ENCODE measurements at places on chromosomes 4 and X.

GRCh38 chrX:39559229-39559628 is 538.5 kb downstream of the BCOR start:
- DNase-seq = no peak

GRCh38 chrX:120739300-120739699 is 109.4 kb upstream of the C1GALT1C1 start:
- no peak for DNase-seq

- no peak for DNase-seq
Measured at GRCh38 chrX:81308086-81308829, 106.4 kb downstream of the SH3BGRL start.

- no peak for DNase-seq
Measured at GRCh38 chr4:53221832-53222480, 143.9 kb downstream of the SCFD2 start.

DNA sequence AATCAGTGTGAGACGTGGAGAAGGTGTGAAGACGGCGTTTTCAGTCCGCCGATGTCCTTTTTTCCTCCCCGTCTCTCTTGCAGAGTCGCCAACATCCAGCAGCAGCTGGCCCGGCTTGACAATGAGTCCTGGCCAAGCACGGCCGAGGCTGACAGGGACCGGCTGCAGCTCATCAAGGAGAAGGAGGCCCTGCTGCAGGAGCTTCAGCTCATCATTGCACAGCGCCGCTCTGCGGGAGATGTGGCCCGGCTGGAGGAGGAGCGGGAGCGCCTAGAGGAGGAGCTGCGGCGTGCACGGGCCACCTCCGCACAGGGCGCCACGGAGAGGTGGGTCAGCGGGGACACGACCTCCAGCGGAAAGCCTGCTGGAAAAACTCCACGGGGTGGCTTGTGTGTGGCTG is 47.1 kb upstream of the CLCN4 start:
- DNase-seq = no peak

GRCh38 chr4:143127621-143128020 is 57.1 kb upstream of the USP38 start:
- no peak for DNase-seq

DNA sequence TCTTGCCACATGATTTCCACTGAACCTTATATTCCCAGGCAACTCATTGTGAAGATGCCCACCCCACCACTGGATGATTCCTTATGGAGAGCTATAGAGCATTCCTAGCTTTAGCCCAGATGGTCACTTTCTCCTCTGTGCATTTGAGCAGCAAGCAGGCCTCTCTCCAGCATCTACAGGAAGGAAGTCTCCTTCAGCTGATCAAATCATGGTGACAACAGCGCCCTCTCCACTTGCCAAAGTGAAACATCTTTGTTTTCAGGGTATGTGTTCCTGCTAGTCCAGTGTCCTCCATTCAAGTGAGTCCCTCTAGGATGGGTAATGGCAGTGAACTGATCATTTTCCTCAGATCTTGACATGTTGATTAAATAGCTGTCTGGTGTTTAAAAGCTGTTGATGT is 10.9 kb upstream of the SYTL5 start:
- no peak for DNase-seq

DNA sequence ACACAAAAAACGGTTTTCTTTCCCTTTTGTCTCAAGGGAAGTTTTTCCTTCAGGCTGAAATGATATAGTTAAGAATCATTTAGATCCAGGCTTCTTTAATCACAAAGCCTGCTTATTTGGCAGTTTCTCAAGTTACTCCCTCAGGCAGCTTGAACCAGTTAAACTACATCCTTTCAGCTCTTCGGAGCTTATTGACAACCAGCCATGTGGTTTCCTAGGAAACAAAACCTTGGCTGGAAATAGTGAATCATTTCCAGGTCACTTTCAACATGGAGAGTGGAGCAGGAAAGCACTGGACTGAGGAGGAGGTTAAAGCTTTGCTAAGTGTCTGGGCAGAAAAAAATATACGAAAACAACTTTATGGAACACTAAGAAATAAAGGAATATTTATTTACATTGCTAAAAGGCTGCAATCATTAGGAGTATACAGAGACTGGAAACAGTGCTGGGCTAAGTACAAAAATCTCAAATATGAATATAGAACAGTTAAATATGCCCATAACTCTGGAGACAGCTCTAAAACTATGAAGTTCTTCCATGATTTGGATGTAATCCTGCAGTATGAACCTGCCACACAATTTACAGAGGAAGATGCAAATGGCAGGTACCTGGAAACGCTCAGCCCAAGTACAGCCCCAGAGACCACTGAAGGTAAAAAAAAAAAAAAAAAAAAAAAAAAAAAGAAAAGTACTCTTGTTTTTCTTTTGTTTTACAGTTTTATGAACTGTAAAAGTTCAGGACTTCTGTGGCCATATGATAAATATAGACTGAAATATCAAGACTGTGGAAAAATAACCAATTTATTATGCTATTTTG is 23.2 kb upstream of the AASDH start:
- no peak for DNase-seq

GRCh38 chr4:94575652-94576051 is 123.9 kb downstream of the PDLIM5 start:
- no peak for DNase-seq

GRCh38 chrX:118724365-118724764 is 3.0 kb upstream of the IL13RA1 start:
- no peak for DNase-seq

GRCh38 chr4:118997601-118998000 is 108.9 kb downstream of the SYNPO2 start:
- DNase-seq = no peak

DNA sequence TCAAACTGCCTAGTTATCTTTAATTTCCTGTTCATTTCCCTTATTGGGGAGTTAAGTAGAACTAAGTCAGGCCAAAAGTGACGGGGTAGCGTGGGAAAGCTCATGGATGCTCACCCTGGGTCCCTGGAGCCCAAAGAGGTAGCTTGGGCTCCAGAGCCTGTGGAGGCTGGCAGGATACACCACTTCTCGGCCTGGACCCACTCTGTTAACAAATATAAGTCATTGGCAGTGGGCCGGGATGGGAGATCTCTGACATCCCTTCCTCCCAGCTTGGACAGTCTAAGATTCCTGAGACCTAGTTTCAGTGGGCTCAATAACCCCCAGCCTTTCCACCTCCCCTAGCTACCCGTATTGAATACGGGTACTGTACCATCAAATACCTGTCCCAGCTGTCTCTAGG is 106.1 kb downstream of the EFNB1 start:
- no peak for DNase-seq

DNA sequence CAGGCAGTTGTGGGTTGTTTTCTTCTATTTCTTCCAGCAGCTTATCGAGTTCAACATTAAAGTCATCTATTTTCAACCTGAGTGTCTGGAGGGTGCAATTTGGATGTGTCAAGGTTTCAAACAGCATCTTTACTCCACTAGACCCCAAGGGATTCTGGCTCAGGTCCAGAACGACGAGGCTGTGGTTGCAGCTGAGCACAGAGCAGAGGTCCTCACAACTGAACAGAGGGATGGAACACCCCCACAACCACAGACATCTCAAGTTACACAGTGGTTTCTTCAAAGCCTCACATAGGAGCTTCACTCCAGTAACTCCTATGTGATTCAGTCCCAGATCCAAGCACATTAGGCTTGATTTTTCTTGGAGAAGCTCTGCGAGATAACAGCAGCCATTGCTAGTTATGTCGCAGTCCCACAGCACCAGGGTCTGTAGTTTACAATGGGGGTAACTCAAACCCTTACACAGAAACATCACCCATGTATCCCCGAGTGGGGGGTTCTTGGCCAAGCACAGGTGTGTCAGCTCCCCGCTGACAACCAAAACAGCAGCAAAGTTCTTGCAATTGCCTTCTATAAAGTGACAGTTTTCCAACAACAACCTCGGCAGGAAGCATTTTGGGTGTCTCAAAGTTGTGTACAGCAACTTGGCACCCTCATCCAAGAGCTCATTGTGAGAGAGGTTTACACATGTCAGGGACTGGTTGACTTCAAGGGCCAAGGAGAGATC is 2.8 kb downstream of the NLRP2B start:
- no peak for DNase-seq

DNA sequence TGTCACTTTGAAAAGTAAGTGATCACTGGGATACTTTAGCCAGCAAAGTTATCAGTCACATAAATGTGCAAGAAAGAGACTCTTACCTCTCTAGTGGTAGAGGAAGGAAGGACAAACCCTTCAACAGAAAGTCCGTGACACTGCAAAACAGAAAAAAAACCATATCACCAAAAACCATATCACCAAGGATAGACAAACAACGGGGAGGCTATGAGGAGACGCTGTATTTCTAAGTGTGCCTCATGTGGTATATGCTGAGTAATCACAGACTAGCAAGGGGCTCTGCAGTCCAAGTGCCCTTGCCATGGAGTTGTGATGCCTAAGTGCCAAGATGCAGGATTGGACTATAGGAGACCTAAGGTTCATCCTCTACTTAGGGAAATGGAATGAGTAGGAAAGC is 11.5 kb upstream of the HDAC8 start:
- no peak for DNase-seq

DNA sequence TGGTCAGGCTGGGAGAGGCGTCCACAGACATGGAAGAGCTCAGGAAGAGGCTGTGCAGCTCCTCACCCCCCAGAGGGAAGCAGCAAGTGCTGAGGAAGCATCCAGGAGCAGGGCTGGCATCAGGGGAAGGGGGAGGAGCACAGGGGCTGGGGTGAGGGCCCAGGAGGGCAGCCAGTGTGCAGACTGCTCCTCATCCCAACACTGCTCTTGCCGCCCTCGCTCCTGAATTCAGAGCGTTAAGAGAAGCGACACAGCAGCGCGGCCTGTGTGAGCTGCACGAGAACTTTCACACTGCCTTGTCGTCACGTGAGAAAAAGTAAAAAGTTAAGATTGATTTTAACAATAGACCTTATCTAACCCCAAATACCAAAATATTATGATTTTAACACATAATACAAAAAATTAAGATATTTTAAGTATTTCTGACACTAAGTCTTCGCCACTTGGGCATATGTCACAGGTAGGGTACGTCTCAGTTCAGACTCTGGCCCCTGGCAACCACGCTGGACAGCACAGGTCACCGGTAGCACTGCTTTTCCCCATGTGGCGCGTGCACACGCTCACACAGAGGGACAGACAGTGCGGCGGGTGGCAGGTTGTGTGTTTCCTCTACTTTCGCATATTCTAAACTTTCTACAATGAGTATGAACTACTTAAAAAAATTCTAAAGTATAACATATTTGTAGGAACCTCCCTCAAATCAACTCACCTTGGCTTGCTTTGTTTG is 19.7 kb downstream of the NOP14 start:
- no peak for DNase-seq
